Naive thymus-derived CD8-positive, alpha-beta T cell (primary cell): ENCODE measurements at places on chromosomes 2 and 18. TPM values are rescaled to one million over a fixed set of nuclear protein-coding genes. Genes with fewer than 3 reads are reported as not detected.

CNDP1 gene
- total RNA-seq = not detected

DNA sequence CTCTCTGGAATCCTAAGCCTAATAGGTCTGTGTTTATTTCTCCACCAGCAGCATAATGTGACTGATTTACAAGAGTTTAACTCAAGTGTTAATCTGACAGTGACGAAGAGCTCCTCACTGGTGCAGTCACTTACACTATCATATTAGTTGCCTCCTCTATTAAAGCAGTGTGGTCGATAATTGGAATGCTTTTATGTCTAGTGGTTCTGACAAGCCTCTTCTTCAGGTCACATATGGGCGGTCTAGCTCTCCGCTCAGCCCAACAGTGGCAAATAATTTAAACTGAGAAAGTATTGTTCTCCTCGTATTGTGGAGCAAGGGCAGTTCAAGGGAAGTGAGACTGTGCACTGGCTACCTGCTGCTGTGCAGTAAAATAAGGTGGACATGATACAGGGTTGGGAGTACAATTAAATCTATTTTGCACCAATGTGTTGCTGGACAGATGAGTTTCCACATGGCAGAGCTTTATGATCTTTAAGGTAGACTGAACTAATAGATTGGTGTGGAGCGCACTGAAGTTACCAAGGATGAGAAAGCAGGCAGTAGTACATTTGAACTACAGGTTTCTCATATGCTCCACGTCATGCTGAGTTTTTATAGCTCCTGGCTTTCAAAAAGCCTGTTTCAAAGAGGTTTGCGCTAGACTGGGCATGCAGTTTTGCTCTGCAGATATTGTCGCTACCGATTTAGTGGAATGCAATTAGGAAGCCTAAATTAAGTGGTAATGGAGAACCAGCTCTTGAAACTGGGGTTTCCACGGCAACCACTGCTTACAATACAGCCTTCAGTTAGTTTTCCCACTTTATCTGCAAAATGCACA lies 151.7 kb upstream of the POU3F3 start:
- H3K27me3 ChIP-seq = peaks cover 4% of the 10 kb centered on the region
- DNase-seq = no peak
- H3K4me1 ChIP-seq = no peaks in the 10 kb centered on the region
- no peak overlapping the region for H3K4me3 ChIP-seq
- H3K27ac ChIP-seq = no peak overlapping the region

DNA sequence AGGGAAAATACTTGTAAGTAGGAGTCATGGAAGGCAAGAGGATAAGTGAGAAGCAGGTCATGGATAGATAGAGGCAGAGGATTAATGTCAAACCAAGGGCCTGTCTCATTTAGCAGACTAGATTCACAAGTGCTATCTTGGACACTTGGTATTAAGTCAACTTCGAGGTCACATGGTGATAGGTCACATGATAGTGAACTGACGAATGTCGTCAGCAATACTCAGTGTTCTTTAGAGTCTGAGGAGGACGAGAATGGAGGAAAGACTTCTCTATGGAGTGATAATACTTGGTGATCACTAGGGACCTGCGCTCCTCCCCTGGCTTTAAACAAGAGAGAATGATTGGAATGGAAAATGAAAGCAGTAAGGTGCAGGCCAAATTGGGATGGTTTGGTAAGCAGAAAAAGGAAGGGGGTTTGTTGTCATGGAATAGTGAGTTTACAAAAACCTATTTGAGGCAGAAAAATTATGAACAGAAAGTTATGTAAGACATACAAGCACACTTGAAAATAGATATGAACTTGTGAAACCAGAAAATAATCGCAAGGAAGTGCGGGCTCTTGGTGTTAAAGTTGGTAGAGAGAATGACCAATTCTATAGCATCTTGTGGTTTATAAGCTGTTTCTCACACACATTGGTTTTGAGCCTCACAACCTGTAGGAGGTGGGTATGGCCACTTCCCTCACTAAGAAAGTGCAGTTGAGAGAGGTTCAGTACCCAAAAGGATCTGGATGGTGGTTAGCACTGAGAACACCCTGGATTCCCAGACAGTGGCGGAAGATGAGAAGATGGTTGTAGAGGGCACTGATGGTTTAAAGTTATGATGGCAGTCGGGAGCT lies 141.5 kb downstream of the WDSUB1 start:
- peak overlapping the region; percentile 66 for H3K27ac ChIP-seq
- peaks cover 4% of the 10 kb centered on the region for H3K4me1 ChIP-seq
- no peak for DNase-seq
- peaks cover 6% of the 10 kb centered on the region for H3K27me3 ChIP-seq
- no peaks in the 10 kb centered on the region for H3K36me3 ChIP-seq
- no peak overlapping the region for H3K4me3 ChIP-seq

DNA sequence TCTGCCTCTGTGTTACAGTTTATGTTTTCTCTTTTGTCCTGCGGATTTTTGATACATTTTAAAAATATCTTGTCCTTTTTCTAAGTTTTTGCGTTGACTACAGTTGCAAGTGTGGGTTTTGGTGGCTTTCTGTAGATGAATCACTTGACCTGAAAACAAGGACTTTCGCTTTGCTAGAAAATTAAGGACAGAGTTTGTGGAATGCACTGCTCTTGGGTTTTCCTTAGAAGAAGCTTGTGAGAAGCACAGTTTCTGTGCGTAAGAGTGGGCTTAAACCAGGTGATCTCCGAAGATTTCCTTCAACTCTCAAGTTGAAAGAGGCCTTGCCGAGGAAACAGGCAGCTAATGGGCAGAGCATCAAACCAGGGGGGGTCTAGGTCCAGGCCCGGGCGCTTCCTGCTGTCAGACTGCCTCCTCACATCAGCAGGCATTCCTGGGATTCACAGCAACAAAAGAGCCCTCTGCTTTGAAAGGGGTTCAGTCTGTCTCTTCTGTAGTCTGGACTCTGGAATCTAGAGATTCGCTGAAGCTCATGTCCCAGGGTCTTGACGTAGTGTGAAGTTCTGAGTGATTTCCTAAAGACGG lies 17.3 kb downstream of the NCK2 start:
- no peak for DNase-seq
- peak overlapping the region; percentile 93 for H3K27ac ChIP-seq
- H3K4me3 ChIP-seq = peak overlapping the region; percentile 65

- peaks cover 11% of the 10 kb centered on the region for H3K27me3 ChIP-seq
- H3K4me3 ChIP-seq = no peak overlapping the region
- no peaks in the 10 kb centered on the region for H3K4me1 ChIP-seq
- H3K27ac ChIP-seq = no peak overlapping the region
- H3K36me3 ChIP-seq = no peaks in the 10 kb centered on the region
- no peak for DNase-seq
These were observed 191.9 kb upstream of the CTAGE1 start for GRCh38 chr18:22609642-22610041.

CERKL gene
- not detected for total RNA-seq

GRCh38 chr2:184637781-184638180 lies 39.5 kb downstream of the ZNF804A start:
- H3K4me3 ChIP-seq = no peak overlapping the region
- H3K27me3 ChIP-seq = no peaks in the 10 kb centered on the region
- H3K27ac ChIP-seq = no peak overlapping the region
- H3K36me3 ChIP-seq = no peaks in the 10 kb centered on the region
- no peaks in the 10 kb centered on the region for H3K4me1 ChIP-seq
- no peak for DNase-seq

ALPP gene
- not detected for total RNA-seq

DNA sequence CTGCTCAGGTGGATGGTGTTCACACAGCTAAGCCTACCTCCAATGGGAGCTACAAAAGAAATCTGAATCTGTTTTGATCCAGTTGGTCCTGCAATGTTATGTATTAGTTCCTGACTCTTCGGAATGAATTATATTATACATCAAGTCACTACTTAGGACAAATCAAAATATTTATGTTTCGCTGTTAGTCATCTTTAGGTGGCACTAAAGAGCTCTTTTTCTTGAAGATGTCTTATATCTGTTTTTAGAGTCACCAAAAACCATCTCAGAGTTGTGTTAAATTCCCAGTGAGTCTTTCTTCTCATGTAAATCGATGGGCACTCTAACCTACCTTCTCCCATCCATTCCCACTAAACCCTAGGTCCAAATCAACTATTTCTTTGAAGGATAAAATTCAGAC lies 2.2 kb downstream of the DNER start:
- H3K27me3 ChIP-seq = peaks cover 63% of the 10 kb centered on the region
- no peak for DNase-seq
- H3K4me1 ChIP-seq = peaks cover 15% of the 10 kb centered on the region

UGP2 gene
- 77.2 TPM for total RNA-seq

DNA sequence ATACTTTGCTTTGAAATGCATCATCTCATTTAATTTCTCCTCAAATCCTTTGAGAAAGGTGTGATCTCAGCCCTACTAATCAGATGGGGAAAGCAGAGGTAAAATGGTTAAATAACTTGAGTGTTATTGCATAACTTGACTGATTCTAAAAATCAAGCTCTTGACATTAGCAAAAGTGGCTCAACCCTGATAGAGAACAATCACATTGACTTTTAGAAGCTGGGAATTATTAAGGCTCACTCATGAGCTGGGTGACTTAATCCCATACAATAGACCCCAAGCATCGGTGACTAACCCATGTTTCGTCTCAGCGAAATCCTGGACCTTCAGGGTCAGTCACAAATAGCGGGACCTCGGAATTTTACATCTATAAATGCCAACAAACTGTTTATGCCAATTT lies 378.9 kb downstream of the NBAS start:
- H3K4me3 ChIP-seq = no peak overlapping the region
- peaks cover 20% of the 10 kb centered on the region for H3K4me1 ChIP-seq
- no peak overlapping the region for H3K27ac ChIP-seq
- no peak for DNase-seq
- peaks cover 12% of the 10 kb centered on the region for H3K36me3 ChIP-seq

- no peak overlapping the region for H3K4me3 ChIP-seq
- no peaks in the 10 kb centered on the region for H3K36me3 ChIP-seq
- no peaks in the 10 kb centered on the region for H3K4me1 ChIP-seq
- H3K27me3 ChIP-seq = no peaks in the 10 kb centered on the region
These were observed 44.4 kb downstream of the RAB27B start for GRCh38 chr18:54872681-54873080.

DNA sequence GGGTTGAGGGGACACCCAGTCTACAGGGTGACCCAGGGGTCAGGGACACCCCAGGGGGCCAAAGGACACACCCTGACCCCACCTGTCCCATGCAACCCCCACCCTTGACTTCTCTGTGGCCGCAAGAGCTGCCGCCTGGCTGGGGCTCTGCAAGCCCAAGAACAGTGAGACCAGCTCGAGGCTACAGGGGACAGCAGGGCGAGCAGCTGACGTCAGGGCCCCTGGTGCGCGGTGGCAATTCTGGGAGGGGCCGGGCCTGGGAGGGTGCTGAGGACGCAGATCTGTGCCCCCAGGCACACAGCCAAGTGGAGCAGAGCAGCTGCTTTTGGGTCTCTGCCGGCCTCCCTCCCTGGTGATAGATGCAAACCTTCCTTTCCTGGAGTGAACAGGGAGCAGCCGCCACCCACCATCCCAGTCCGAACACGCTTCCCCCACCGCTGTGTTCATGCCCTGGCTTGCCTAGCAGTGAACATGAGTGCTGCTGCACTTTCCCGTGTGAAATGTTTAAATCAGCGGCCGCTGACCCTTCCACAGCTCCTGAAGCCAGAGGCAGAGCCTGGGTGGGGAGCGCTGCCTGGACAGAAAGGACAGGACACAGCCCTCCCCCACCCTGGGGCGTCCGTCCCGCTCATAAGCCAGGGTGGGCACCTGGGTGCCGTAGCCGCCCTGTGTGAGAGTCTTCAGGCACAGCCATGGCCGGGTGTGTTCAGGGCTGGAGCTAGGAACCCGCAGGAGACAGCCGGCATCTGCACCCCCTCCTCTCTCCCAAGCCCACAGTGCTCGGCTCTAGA lies 46.9 kb downstream of the SLC66A2 start:
- no peak overlapping the region for H3K27ac ChIP-seq
- H3K27me3 ChIP-seq = no peaks in the 10 kb centered on the region
- H3K36me3 ChIP-seq = no peaks in the 10 kb centered on the region
- no peak for DNase-seq
- H3K4me3 ChIP-seq = no peak overlapping the region
- H3K4me1 ChIP-seq = peaks cover 8% of the 10 kb centered on the region

- no peak for DNase-seq
- no peaks in the 10 kb centered on the region for H3K36me3 ChIP-seq
- H3K4me3 ChIP-seq = no peak overlapping the region
- peaks cover 10% of the 10 kb centered on the region for H3K4me1 ChIP-seq
These were observed 15.2 kb upstream of the ANKRD53 start for GRCh38 chr2:70962885-70963878.

DNA sequence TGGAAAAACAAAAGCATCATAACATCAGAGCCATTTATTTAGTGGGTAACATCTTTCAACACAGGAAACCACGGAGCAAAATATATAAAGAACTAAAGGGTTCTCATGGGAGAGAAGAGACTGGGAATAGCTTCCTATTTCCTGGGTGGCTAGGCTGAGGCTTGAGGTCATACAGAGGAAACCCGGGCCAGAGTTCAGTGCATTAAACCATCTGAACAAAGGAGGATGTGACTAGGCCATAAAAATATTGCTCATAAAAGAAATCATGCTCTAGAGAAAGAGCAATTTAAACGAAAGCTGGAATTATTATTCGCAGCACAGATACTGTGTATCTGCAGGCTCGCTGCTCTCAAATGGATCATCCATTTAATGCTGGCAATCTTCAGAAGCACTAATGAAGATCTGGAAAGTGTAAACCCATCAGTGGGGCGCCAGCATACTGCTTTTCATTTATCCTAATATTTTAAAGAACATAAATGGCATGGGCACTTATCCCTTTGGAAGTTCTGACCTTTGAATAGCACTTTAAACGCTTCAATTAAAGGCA lies 83.3 kb downstream of the GALNT14 start:
- peaks cover 2% of the 10 kb centered on the region for H3K27me3 ChIP-seq
- no peaks in the 10 kb centered on the region for H3K36me3 ChIP-seq
- H3K4me1 ChIP-seq = no peaks in the 10 kb centered on the region
- no peak overlapping the region for H3K27ac ChIP-seq
- no peak overlapping the region for H3K4me3 ChIP-seq
- DNase-seq = no peak

- H3K4me1 ChIP-seq = no peaks in the 10 kb centered on the region
- no peak overlapping the region for H3K27ac ChIP-seq
- no peak overlapping the region for H3K4me3 ChIP-seq
- DNase-seq = no peak
- H3K27me3 ChIP-seq = peaks cover 4% of the 10 kb centered on the region
- peaks cover 5% of the 10 kb centered on the region for H3K36me3 ChIP-seq
These were observed 60.7 kb downstream of the SPATS2L start for GRCh38 chr2:200367155-200367554.

DNA sequence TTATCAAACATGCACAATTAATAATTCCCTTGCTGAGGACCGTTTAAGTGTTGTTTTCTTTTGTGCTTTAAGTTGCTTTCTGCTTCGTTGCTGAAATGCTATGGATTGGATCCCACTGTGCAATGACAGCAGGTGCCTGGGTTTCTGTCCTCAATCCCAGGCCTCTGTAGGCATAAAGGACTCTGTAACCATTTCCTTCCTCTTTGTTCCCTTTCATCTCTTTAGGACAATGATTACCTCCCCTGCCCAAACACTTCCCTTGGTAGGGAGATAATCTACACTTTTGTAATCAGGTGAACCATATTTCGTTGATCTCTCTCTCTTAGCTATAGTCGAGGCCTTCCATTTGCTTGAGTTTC lies 58.6 kb upstream of the LYPD6B start:
- H3K27ac ChIP-seq = no peak overlapping the region
- H3K4me1 ChIP-seq = no peaks in the 10 kb centered on the region
- H3K4me3 ChIP-seq = no peak overlapping the region
- H3K27me3 ChIP-seq = no peaks in the 10 kb centered on the region
- DNase-seq = no peak
- peaks cover 11% of the 10 kb centered on the region for H3K36me3 ChIP-seq
